Posterior vena cava (tissue), 2 donors: ENCODE measurements at places on chromosomes 5 and 9.

- no peak for DNase-seq
Observed at GRCh38 chr9:32820322-32820721, 37.0 kb downstream of the TMEM215 start.

GRCh38 chr5:32339878-32340277 is 27.1 kb upstream of the MTMR12 start:
- no peak for DNase-seq

- DNase-seq: no peak
Observed at GRCh38 chr5:65832603-65833228, 93.7 kb upstream of the ERBIN start.

DNA sequence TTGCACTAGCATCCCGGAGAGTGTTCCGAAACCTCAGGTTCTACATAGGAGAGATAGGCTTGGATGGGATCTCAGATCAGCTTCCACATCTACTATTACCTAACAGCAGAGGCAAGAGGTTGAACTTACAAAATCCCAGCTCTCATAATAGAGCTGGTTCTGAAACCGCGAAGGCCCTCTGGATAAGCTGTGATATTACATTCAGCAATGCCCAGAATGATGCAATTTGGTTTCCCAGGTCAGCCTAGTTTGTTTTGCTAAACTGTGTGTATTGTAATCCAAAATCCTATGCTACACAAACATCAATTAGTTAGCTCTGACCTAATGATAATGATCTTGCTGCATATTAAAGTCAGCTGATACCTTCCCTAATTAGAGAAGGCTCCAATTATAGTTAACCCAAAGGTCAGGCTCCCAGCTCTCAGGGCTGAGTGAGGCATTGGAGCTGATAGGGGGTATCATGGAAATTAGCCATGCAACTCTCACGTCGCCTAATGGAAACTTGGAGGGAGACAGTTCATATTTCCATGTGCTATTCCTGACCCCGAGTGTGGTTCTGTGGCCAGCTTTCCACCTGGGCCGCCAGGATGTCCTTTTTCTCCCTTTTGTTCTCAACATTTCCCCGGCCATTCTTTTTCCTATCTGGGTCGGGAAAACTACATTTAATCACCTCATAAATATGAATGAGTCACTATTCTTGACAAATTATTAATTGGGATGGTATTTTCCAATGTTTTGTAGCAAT is 278.4 kb upstream of the IRX1 start:
- DNase-seq: no peak

DNA sequence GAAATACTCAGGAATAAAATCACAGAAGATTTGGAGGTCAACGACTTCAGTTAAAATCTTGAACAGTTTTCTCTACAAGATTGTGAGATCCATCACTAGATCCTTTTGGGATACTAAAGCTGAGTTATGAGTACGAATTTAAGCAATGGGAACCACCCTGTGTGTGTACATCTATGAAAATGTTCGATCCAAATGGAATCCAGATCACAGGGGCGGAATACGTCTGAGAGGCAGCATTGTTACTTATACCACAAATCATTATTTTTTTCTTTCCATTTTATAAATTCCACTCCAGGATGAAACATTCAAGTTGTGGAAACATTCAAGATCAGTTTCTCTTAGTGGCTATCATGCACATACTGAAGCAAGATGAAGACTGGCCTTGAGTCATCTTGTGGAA is 239.3 kb upstream of the PAPPA start:
- no peak for DNase-seq

DNA sequence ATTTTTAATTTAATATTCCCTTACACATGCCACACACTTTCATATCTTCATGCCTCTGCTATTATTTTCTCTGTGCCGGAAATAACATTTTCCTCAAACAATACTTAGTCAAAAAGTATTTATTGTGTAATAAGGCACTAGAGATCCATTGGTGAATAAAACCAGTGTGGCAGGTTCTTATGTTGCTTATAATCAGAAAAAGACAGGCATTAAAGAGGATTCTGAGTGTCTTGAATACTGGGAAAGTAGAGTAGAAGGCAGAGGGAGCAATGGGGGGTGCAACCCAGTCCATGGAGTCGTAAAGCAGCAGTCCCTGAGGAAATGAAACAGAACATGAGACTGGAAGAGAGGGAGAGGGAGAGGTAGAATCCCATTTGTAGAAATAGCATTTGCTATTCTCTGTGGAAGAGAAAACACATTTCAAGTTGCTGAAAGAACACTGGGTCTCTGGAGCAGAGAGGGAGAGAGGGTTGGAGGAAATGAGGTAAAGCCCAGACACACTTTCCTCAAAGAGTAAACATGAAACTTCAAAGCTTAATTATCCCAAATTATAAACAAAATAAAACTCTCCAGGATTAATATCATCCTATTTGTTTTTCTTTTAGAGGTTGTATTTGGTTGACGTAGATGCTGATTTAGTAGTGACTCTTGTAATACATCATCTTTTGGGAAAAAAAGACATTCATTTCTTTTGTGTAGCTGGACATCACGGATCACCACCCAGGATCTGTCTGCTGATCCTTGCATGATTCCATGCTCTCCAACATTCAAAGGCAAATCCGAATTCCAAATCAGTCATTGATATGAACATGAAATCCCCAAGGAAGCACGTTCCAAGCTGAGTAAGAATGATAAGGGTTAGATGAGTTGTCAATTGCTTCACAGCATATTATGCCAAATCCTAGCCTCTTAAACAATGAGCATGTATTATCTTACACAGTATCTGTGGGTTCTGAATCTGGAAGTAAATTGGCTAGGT is 37.4 kb upstream of the GRAMD2B start:
- no peak for DNase-seq

DNA sequence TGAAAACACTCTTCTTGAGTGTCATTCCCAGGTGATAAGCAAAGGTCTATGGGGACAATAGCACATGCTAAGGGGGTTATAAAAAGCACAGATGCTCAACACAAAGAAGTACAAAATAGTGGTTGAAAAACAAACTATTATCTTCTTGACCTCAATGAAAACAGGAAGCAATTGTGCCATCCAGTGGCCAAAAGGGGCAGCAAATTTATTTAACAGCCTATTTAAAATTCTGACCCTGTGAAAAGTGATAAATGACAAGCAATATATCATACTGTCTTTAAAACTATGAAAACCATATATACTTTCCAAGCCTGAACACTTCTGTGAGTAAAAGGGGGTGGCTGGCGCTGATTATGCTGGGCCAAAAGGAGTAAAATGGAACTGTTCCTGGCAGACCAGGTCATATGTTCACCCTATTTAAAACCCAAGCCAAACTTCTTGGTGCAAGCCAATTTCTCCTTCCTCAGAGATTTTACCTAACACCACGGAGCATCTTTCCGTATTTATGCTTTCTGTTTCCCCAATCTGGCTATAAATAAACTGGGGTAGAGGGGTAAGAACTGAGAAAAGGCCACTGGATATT is 29.7 kb downstream of the TEX10 start:
- DNase-seq: no peak

- DNase-seq: no peak
Observed at GRCh38 chr9:1005043-1005667, 28.7 kb downstream of the DMRT3 start.

DNA sequence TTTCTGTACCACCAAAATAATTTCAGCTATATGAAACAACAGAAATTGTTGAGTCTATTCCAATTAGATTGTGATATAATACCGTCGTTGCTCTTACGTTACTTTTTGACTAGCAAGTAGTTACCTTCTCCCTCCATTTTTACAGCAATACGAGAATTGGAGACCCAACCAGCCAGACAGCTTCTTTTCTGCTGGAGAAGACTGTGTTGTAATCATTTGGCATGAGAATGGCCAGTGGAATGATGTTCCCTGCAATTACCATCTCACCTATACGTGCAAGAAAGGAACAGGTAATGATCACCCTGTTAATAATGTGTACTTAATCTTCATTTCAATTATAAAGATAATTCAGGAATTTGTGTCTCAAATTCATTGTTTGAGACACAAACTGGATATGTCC is 100.7 kb downstream of the VCAN start:
- DNase-seq: no peak

- no peak for DNase-seq
Observed at GRCh38 chr5:73135429-73136054, 15.2 kb downstream of the TMEM171 start.

- DNase-seq: no peak
Observed at GRCh38 chr5:39757131-39757530, 332.4 kb upstream of the DAB2 start.

DNA sequence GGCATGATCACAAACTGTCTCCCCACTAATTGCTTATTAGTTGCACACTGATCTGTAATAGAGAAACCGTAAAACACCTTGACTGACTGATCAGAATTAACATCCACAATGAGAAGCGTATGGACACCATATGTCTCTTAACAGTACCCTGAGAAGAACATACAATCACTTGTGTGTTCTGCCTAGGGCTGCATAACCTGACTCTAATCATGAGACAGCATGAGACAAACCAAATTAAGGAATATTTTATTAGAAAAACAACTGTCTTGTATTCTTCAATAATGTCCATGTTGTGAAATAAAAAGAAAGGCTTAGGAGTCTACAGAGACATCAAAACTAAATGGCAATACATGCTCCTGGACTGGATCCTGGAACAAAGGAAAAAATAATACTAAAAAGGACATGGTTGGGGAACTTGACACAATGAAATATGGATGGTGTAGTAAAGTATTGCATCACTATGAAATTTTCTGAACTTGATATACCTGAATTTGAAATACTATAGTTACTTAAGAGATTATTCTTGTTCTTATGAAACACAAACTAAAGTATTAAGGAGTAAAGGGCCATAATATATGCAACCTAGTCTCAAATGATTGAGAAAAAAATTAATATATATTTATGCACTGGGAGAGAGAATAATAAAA is 162.1 kb downstream of the CWC27 start:
- DNase-seq: no peak

- DNase-seq: no peak
Observed at GRCh38 chr5:172223901-172224873, 30.2 kb downstream of the EFCAB9 start.

DNA sequence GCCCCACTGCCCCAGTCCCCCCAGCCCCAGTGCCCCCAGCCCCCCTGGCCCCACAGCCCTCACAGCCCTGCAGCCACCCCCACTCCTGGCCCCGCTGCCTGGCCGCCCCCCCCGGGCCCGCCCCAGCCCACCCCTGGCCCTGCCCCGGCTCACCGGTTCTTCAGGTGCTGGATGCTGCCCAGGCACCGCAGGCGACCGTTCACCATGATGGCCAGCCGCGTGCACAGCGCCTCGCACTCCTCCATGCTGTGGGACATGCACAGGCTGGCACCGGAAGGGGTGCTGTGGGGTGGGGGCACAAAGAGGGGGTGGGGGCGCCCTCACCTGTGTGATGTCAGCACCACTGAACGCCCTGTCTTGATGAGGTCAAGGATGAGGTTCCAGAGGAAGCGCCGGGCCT is 12.8 kb upstream of the CLIC3 start:
- no peak for DNase-seq

DNA sequence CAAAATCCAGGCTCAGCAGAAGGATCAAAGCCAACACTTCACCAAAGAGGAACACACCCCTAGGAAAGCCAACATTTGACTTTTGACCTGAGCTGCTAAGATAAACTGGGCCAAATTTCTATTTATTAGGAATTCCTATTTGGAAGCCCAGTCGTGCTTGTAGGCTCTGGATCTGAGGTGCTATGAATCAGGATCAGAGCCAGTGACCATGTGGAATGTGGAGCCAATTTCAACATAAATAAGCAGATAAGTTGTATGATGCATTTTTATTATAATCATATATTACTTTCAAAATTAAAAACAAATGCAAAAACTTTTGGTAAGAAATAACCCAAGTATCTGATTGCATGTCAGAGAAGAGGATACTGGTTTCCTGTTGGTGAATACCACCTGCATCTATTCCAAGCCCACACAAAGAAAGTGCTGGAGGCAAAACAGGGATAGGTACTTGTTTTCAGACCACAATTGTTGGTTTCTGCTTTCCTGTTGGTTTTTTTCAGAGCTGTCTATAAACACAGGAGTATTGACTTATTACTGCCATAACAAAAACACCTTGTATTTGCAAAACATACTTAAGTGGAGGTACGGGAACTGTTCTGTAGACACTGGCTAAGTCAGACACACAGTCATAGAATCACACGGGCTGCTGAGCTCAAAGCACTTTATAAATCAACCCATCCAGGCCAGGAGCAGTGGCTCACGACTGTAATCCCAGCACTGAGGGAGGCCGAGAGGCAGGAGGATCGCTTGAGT is 52.8 kb downstream of the ARL15 start:
- no peak for DNase-seq

DNA sequence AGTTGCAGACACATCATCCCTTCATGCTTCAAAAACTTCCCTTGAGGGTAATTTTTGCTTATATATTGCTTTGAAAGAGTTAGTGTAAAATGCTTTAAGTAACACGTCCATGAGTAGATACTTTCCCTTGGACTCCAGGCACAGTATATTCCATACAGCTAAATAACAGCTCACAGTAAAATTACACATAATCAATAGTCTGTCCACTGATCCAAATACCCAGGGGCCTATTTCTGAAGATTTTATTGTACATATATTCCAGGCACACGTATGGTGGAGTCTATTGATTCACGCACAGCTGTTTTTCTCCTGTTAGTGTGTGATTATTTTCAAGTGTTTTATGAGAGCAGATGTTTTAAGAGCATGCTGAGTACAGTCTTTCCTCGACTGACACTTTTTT is 223.7 kb upstream of the GRAMD2B start:
- DNase-seq: no peak

GRCh38 chr5:150068472-150068871 is 17.9 kb downstream of the CSF1R start:
- no peak for DNase-seq

GRCh38 chr5:58090704-58091103 is 369.2 kb downstream of the PLK2 start:
- no peak for DNase-seq

GRCh38 chr5:135127439-135128240 is 93.6 kb upstream of the PITX1 start:
- no peak for DNase-seq

GRCh38 chr5:68140763-68141162 is 74.8 kb upstream of the PIK3R1 start:
- DNase-seq: no peak

DNA sequence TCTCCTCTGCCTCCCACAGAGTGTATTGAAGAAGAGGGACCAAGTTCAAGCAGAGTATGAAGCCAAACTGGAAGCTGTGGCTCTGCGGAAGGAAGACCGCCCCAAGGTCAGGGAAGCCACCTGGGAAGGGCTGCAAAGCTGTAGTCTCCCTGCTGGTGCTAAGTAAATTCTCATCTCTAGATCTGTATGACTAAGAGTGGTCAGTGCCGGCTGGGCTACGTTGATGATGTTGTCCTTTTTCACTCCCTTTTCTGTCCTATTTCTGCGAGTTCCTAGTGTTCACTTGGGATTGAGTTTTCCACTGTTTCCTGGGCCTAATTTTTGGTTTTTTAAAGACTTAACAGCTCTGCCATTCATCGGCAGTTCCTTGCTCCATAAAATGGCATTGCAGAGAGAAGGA is 39.8 kb downstream of the SLC46A2 start:
- no peak for DNase-seq
